ENCODE measurements at places on chromosomes 1 and 21. TPM values are rescaled to one million over a fixed set of nuclear protein-coding genes. Genes with fewer than 3 reads are reported as not detected.

The BARHL2 gene
- not detected for total RNA-seq

The ATF3 gene
- 0.86 TPM for total RNA-seq

The PCP4L1 gene
- total RNA-seq, result not detected

The PADI4 gene
- 0.50 TPM for total RNA-seq

The SNIP1 gene
- total RNA-seq, result 5.1 TPM

The FAM167B gene
- 5.8 TPM for total RNA-seq

The TMEM54 gene
- 47.5 TPM for total RNA-seq

The VTCN1 gene
- not detected for total RNA-seq

The RPTN gene
- not detected for total RNA-seq

The DCDC2B gene
- total RNA-seq, result not detected

The MPZ gene
- total RNA-seq, result 4.8 TPM

The SELENOF gene
- 159 TPM for total RNA-seq

The COL8A2 gene
- total RNA-seq, result 0.62 TPM

The NPPB gene
- 6.5 TPM for total RNA-seq

The CYYR1 gene
- total RNA-seq, result not detected

The NBPF12 gene
- total RNA-seq, result 6.2 TPM

The TRIM58 gene
- total RNA-seq, result not detected

The SHISA4 gene
- 53.5 TPM for total RNA-seq

The POGZ gene
- total RNA-seq, result 30.3 TPM

The PGLYRP4 gene
- not detected for total RNA-seq

The SPRR2G gene
- not detected for total RNA-seq

The CLCA4 gene
- total RNA-seq, result not detected

The CLIC4 gene
- total RNA-seq, result 209 TPM

The FCRL3 gene
- total RNA-seq, result not detected

The SYT14 gene
- total RNA-seq, result 11.8 TPM

The GJA9 gene
- not detected for total RNA-seq

The DDAH1 gene
- total RNA-seq, result 20.7 TPM

The BACE2 gene
- total RNA-seq, result 46.6 TPM

The GPR153 gene
- total RNA-seq, result 4.1 TPM

The CD34 gene
- 0.76 TPM for total RNA-seq
